ENCODE measurements at places on chromosomes 1 and 21. TPM values are rescaled to one million over a fixed set of nuclear protein-coding genes. Genes with fewer than 3 reads are reported as not detected.

The CAPN8 gene
- 0.43 TPM for total RNA-seq

The SYTL1 gene
- 113 TPM for total RNA-seq

The ANKRD34A gene
- total RNA-seq, result 0.42 TPM

The RASSF5 gene
- total RNA-seq, result 209 TPM

The CFHR3 gene
- not detected for total RNA-seq

The LRRC39 gene
- total RNA-seq, result 2.0 TPM

The SPRR2F gene
- total RNA-seq, result not detected

The TRAPPC3 gene
- total RNA-seq, result 21.6 TPM

The LCE1D gene
- not detected for total RNA-seq

The ROR1 gene
- total RNA-seq, result not detected

The PTPRC gene
- total RNA-seq, result 634 TPM

The FCRL5 gene
- total RNA-seq, result 0.64 TPM

The SRSF4 gene
- total RNA-seq, result 83.6 TPM

The HSD3B1 gene
- total RNA-seq, result not detected

The SLC37A1 gene
- total RNA-seq, result 24.2 TPM

The ACTL8 gene
- not detected for total RNA-seq

The SLFNL1 gene
- 0.14 TPM for total RNA-seq

The EDARADD gene
- total RNA-seq, result 1.2 TPM

The CDA gene
- total RNA-seq, result not detected

The SLC9A1 gene
- total RNA-seq, result 18.3 TPM

The WNT9A gene
- not detected for total RNA-seq

The PCBP3 gene
- 2.4 TPM for total RNA-seq

The KRTAP19-1 gene
- total RNA-seq, result not detected

The STIL gene
- total RNA-seq, result 1.8 TPM

The CELA2A gene
- total RNA-seq, result not detected

The FAM177B gene
- total RNA-seq, result not detected

Data from CD8-positive, alpha-beta T cell (primary cell).